ENCODE measurements at places on chromosomes 3 and 15.
A peak's percentile ranks its signal among the peaks of the same experiment; 100 is the strongest.

- DNase-seq, result no peak
Measured at GRCh38 chr3:33658621-33658990, 59.4 kb downstream of the CLASP2 start.

DNA sequence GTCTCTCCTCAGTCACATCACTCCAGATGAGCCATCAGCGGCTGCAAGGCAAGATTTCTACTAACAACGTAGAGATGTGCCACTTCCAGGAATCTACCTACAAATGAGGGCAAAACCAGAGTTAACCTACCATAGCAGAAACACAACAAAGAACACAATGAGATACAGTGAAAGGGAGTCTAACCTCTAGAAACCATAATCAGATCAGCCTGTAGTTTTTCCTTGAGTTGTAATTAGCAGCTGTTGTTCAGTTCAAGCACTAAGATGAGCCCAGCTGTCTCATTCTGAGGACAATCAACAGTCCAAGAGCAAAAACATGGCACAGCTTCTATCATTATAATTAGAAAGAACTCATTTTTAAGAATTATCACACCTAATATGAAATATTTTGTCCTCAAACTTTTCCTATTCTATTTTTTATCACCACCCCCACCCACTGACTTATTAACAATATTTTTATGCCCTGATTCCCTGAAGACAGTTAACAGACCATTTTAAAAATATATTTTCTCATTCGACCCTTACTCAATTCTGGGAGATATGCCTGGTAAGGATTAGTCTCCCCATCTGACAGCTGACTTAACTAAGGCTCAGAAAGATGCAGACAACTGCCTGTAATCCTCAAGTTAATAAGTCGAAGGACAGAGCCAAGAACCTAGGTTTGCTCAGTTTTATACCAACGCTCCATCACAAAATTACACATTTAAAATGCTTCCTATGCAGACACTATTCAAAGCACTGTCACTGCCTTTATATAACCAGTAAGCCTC lies 50.1 kb downstream of the MAGI1 start:
- no peak for DNase-seq

DNA sequence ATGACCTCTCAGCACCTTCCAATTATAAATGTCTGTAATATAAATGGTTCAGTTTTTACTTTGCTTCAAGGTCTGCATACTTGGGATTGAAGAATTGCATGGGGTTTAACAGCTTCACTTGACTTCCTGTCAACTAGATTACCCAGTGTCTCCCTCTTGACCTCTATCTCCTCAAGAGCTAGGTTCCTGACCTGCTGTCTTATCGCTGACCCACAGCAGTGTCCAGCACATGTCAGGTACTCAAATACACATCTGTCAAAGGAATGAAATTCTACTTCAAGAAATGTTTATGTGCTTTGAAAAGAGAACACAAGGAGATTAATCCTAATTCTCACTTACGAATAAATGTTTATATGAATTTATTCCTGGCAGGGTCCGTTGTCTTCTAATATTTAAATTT lies 284.5 kb downstream of the SLC9A9 start:
- DNase-seq, result no peak

GRCh38 chr3:100396967-100397366 lies 3.9 kb downstream of the TOMM70 start:
- no peak for DNase-seq

- DNase-seq, result no peak
Measured at GRCh38 chr15:65653341-65653740, 31.6 kb downstream of the SLC24A1 start.

- no peak for DNase-seq
Measured at GRCh38 chr3:50607271-50608091, 4.1 kb downstream of the CISH start.

DNA sequence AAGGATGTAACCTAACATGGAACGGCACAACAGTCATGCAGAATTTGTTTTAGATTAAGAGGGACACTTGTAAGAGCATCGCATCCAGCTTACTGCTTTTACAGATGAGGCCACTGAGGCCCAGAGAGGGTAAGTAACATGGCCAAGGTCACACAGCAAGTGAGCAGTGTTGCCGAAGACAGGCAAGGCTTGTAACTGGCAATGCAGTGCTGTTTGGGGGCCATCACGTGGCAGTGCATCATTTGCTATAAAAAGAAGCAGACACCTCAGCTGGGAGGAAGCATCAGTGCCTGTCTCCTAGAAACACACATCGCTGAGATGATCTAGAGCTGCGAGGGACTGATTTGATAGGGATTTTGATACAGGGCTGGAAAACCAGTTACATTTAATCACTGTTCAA lies 108.2 kb upstream of the PROK2 start:
- DNase-seq, result no peak

DNA sequence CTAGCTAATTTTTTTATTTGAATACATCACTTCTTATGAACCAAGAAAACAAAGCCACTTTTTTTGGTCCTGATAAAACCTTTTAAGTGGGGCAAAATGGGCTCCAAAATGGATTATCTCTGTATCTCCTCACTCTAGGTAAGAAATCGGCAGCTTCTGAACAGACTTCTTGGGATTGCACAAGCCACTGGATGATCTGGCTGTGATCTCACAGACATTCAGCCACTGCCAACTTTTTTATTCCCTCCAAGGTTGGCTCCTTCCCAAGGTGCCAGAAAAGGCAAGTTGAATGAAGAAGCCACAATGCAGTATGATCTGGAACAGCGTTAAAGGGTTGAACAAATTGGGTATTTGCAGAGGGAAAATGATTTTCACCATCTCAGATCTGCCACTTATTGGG lies 73.2 kb downstream of the PRICKLE2 start:
- peak; percentile 49 for DNase-seq

GRCh38 chr3:193240850-193241706 lies at the start of gene PLAAT1:
Gene PLAAT1 (plus strand): TSS chr3:193241222. CDS start chr3:193255651, 14,429 bp downstream.
- peak; percentile 58 for DNase-seq

GRCh38 chr3:11917051-11917450 lies 70.4 kb upstream of the TAMM41 start:
- DNase-seq, result no peak

- no peak for DNase-seq
Measured at GRCh38 chr15:32886459-32886858, 168.7 kb downstream of the GREM1 start.

DNA sequence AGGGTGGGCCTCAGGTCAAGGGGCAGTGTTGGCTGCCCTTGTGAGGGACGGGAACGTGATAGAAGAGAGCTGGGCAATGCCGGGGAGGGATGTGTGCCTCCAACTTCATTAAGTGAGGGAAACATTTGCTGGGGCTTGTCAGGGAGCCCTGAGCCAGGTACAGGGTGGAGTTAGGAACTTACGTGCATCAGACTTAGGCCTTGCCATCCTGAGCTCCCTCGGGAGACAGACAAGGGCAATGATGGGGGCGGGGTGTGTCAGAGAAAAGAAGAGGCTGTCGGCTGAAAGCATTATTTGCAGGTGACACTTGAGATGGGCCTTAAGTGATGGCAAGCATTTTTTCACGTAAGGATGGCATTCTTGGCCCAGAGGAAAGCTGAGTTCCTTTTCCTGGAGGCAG lies 1.6 kb downstream of the FAM131A start:
- no peak for DNase-seq

- no peak for DNase-seq
Measured at GRCh38 chr15:61869656-61870055, 190.6 kb downstream of the VPS13C start.
